Epithelial cell of alveolus of lung (primary cell): ENCODE measurements at places on chromosomes 16 and 17. TPM values are rescaled to one million over a fixed set of nuclear protein-coding genes. Genes with fewer than 3 reads are reported as not detected.

The CA5A gene
- not detected in 2 replicates for total RNA-seq

The PTGES3L gene
- 0.52 TPM in 1 of 2 replicates, not detected in the other for total RNA-seq

The PNMT gene
- not detected in 2 replicates for total RNA-seq

The HASPIN gene
- 4.6 and 8.0 TPM in 2 replicates for total RNA-seq

The AIPL1 gene
- total RNA-seq: not detected in 2 replicates
